ENCODE measurements at places on chromosomes 1 and 21.
A peak's percentile ranks its signal among the peaks of the same experiment; 100 is the strongest.

GRCh38 chr1:98355656-98356383, 305.7 kb upstream of the SNX7 start:
- peak; percentile 22 for DNase-seq

- DNase-seq = no peak
Observed at GRCh38 chr1:221780175-221780574, 38.3 kb upstream of the DUSP10 start.

DNA sequence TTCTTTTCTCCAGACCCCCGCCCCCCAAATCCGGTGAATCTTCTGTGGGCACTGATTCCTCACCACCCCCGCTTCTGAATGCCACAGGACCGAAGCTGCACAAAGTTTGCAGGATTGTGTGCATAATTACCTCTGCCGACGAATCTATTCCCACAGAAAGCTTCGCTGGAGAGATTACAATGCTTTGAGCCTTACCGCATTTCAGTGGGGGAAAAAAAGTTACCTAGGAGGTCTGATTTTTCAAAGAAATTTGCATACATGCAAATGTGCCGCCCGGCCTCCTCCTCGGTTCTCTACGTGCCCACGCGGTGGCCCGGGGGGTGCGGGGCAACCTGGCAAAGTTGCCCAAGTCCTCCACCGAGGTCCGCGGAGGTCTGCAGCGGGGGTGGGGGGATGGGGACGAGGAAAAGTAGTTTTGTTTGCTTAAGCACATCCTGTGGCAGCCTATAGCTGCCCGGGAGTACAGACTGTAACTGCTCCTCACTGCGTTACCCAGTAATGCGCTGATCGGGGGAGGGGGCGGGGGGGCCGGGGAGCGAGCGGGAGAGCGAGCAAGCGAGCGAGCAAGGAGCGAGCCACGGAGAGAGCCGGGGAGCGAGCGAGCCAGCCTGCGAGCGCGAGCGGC, 563 bp upstream of the NFIA start:
- DNase-seq = peak; percentile 21

DNA sequence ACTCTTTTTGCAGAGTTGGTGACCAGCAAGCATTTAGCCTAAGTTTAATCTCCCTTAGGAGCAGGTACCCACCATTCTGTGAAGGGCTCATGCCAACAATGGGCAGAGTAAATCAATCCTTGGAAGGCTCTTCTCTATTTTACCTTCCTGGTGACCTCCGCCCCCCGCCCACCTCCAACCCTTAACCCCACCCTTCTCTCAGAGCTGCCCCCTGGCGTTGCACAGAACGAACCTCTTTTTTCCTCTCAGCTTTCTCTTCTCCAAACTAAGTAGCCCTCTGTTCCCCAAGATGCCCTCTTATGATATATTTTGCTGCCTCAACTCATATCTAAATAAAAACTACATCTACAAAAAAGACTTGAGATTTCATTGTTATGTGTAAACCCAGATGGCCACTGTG, 186.8 kb downstream of the SEC16B start:
- DNase-seq = no peak

DNA sequence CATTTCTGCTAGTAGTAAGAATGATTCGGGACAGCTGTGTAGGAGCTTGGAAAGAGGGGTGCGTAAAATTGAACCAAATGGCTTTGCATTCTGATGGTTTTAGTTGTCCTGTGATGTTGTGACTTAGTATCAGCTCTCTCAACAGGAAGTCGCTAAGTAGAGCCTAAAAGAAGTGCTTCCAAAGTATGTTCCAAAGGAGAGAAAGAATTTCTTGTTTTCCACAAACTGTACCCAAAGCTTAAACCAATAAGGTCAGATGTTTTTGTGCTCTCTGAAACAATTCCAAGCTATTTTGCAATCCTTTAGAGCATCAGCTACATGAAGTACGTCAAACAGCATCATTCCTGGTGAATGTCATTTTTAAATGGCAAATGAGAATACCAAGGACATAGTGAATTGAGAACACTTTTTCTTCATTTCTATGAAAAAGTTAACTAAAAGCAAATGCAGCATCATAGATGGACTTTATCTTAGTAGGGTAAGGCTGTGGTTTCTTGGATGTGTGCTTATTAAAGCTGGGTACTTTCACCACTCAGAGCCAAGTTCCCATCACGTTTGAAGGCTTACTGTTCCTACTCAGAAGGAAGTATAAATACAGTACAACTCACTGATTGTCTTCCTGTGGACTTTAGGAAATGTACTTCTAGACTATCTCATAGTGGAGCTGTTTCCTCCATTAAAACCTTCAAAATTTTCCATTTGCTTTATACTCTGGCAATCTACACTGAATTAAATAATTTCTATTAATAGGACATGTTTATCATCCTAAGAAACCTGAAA, 148.6 kb downstream of the C1orf21 start:
- peak; percentile 92 for DNase-seq

GRCh38 chr1:152143150-152143887, 15.7 kb downstream of the RPTN start:
- no peak for DNase-seq

DNA sequence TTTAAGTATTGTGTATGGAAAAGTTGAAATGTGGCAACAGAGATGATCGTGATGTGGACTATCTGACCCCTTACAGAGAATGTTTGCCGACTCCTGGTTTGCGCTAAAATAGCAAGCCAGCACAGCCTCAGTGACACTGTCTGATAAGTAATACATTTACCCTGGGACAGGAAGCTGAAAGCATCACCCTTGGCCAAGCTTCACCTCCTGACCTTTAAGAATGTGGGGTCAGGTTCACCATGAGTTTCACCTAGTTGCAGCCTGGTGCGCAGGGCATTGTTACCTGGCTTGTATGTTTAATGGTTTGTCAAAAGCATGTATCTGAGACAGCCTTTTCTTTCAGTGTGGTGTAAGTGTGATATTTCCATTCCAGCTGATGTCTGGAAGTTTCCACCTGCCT, 29.2 kb downstream of the TRAF5 start:
- no peak for DNase-seq

GRCh38 chr1:184329245-184329953, 57.4 kb upstream of the C1orf21 start:
- no peak for DNase-seq

GRCh38 chr1:60427701-60428100, 354.1 kb upstream of the C1orf87 start:
- no peak for DNase-seq

DNA sequence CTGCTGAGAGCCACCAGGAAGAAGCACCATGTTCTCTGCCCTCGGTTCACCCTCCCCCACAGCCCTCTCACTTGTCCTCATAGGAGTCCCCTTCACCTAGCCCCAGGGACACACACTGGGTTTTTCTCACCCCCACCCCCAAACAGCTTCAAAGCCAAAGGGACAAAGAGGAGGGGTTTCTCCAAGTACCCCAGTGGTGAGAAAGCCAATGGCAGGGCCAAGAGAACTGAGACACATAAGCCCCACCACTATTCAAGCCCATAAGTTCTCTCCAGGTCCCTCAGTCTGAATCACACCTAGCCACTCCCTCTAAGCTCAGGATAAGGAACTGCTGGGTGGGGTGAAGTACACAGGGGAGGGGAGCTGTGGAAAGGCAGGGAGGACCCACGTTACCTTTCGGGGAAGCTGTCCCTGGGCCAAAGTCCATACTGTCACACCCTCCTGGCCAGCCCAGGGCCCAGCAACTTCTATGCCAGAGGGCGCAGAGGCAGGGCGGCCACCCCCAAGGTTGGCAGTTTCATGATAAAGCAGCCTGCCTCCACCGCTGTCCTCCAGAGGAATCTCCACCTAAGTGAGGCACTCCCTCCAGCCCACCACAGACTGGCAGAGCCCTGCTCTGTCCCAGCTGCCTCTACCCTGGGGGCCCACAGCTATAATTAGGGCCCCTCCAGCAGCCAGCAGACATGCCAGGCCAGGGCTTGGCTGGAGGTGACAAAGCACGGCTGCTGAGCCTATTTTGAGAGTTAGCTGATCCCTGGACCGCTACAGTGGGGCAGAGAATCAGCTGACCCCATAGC, 39.0 kb upstream of the PPP1R15B start:
- DNase-seq = no peak

DNA sequence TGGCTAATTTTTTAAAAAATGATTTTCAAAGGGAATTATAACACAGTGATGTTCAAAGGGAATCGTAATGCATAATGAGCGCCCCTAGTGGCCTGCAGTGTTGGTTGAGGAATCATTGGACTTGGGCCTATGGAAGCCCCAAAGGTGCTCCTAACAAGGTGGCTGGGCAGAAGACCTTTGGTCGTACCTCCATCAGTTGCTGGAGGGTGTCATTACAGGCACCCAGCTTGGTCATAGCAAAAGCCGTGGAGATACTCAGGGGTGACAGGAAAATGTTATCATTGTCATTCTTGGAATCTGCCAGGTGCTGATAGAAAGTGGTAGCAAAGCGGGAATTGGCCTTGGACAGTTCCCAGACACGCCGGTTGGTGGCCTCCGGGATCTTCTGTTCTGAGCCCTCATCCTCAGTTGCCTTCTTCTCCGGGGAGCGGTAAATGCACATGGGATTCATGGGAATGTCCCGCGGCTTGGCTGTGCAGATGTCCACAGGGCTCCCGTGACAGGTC, 2.7 kb downstream of the SERPINC1 start:
- no peak for DNase-seq

GRCh38 chr1:29096231-29096886, 27.3 kb downstream of the TMEM200B start:
- DNase-seq = no peak

DNA sequence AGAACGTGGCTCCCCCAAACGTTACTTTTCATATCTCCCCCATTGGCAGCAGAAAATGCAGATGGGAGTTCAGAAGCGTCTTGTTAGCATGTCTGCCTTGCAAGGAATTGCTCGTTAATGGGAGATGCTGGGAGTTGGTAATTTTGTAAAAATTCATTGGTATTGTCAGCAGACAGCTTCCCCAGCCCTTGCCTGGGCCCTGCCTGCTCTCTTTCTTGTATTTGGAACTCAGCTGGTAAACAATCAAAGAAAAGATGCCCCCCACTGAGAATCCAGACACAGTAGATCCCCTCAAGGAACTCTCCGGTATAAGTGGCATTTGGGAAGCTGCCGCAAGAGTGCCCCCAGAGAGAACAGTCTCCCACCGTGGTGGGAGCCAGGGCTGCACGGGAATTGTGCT, 94.4 kb upstream of the IGSF21 start:
- no peak for DNase-seq

GRCh38 chr1:28663871-28664470, 4.6 kb upstream of the GMEB1 start:
- DNase-seq = peak; percentile 25

- DNase-seq = no peak
Observed at GRCh38 chr1:210743038-210743437, 390.9 kb downstream of the KCNH1 start.

DNA sequence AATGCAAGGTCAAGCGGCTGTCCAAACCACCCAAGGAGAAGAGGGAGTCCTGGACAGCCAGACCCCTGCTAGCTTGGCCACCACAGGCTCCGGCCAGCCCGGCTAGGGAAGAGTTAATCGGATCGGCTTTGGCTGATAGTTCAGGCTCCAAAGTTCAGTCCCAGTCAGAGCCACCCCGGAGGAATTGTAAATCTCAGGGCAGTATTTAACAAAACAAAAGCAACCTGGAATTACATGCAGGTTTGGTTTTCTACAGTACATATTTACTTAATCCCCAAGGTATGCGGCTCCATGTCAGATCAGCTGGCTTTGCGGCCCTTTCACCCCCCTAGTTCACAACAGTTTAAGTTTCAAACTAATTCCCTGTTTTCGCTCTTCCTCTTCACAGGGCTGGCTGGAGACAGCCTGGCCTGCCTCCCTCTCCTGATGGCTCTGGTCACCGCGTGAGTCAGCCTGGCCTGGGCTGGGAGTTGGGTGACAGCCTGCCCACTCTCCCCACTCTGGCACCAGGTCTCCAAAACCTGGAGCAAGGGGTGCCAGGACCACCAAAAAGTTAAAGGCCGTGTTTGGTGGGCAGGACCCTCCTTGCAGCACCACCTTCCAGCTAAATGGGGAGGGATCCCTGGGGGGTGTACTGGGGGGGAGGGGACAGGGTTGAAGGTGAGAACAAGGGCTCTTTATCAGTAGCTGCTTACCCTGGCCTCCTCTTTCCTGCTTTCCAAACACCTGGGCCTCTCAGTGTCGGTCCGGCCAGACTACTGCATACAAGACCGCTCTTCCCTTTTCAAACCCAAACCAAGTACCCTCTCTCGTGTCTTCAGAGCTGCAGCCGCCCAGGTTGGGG, 1.9 kb downstream of the DHRS3 start:
- peak; percentile 65 for DNase-seq

GRCh38 chr21:46117586-46118315, 19.8 kb downstream of the COL6A2 start:
- DNase-seq = no peak

- DNase-seq = no peak
Observed at GRCh38 chr1:6771441-6771769, 13.8 kb upstream of the CAMTA1 start.

- no peak for DNase-seq
Observed at GRCh38 chr1:44408212-44408582, 3.1 kb downstream of the RNF220 start.

- no peak for DNase-seq
Observed at GRCh38 chr1:155083052-155083541, 4.5 kb downstream of the EFNA3 start.

GRCh38 chr1:7769673-7770412, 1.3 kb upstream of the VAMP3 start:
- DNase-seq = no peak

- DNase-seq = no peak
Observed at GRCh38 chr1:156642265-156643048, 540 bp downstream of the BCAN start.

GRCh38 chr1:1069056-1069710, 4.9 kb downstream of the RNF223 start:
- no peak for DNase-seq

DNA sequence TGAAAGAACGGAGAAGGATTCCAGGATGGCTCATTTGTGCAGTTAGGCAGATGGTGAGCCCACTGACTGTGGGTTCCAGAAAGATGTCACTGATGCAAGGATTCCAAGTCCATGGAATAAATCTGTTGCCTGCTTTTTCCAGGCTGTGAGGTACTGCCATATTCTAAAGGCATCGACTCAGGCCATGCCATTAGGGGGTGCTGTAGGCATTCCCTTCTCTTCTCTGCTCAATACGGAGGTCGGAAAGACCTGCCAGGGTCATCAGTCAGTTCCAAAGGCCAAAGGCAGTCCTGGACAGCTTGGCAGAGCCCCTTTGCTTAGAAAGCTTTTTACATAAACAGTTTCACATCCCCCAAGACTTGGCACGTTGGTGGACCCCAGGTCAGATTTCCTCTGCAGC, 31.7 kb upstream of the TMEM125 start:
- peak; percentile 62 for DNase-seq

GRCh38 chr21:36430841-36431240, 45.6 kb downstream of the CHAF1B start:
- no peak for DNase-seq

GRCh38 chr1:176595217-176595616, 132.2 kb downstream of the PAPPA2 start:
- no peak for DNase-seq

- peak; percentile 93 for DNase-seq
Observed at GRCh38 chr1:85585799-85586198, 5.2 kb downstream of the CCN1 start.

GRCh38 chr21:36092681-36093080, 22.9 kb downstream of the CBR1 start:
- DNase-seq = no peak

- peak; percentile 85 for DNase-seq
Observed at GRCh38 chr1:204296431-204296988, 63.2 kb downstream of the PLEKHA6 start.

Measured in AG10803 (cell line).